Astrocyte of the spinal cord (primary cell): ENCODE measurements at places on chromosomes 7 and 10.

- no peak for DNase-seq
Measured at GRCh38 chr10:33073641-33074415, 115.8 kb upstream of the ITGB1 start.

- no peak for DNase-seq
Measured at GRCh38 chr10:69139961-69140360, 16.0 kb downstream of the VPS26A start.

DNA sequence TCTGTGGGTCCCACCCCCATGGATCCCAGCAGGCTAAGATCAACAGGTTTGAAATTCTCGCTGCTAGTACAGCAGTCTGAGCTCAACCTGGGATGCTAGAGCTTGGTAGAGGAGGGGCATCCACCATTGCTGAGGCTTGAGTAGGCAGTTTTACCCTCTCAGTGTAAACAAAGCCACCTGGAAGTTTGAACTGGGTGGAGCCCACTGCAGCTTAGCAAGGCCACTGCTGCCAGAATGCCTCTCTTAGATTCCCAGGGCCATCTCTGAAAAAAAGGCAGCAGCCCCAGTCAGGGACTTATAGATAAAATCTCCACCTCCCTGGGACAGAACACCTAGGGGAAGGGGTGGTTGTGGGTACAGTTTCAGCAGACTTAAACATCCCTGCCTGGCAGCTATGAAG, 190.0 kb upstream of the CACNA2D1 start:
- DNase-seq = no peak

GRCh38 chr10:3010334-3010733, 57.0 kb upstream of the PFKP start:
- no peak for DNase-seq

- no peak for DNase-seq
Measured at GRCh38 chr7:13839063-13839462, 150.4 kb downstream of the ETV1 start.

- no peak for DNase-seq
Measured at GRCh38 chr10:14032406-14032998, 298.2 kb downstream of the FRMD4A start.

- peak; percentile 40 for DNase-seq
Measured at GRCh38 chr7:70695795-70696083, 436.2 kb upstream of the GALNT17 start.

- DNase-seq = peak; percentile 93
Measured at GRCh38 chr7:2820508-2820934, 23.6 kb downstream of the GNA12 start.

DNA sequence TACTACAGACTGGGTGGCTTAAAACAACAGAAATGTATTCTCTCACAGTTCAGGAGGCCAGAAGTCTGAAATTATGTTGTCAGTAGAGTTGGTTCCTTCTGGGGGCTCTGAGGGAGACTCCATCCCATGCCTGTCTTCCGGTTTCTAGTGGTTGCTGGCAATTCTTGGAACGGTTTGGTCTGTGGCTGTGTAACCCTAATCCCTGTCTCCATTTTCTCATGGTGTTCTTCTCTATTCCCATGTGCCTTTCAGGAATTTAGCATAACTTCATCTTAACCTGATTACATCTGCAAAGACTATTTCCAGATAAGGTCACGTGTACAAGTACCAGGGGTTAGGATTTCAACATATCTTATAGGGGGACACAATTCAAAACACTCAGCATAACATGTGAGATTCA, 73.2 kb downstream of the FAM241B start:
- no peak for DNase-seq

DNA sequence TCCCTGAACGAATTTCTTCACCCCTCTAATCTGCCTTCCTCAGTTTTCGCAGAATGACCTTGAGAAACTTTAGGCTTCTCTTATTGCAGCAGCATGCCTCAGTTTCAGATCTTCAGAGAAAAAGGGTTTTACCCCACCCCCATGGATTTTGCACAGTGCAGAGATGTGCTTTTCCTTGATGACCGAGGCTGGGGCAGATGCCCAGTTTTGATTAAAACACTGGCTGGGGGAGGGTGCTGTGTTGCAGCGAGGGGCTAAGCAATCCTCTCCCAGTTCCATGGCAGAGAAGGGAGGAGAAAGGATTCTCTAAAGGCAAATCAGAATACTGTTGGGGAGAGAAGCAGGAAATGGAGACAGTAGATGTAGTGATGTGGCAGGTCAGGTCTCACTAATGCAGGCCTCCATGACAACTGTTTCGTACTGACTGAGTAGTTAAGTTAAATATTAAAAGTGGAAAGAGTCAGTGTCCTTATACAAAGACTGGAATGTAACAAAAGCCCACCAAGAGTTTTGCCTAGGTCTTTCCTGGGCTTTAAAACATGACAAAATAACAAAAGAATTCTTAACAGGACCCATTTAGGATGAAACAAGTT, 50.8 kb upstream of the PDZD8 start:
- DNase-seq = no peak

DNA sequence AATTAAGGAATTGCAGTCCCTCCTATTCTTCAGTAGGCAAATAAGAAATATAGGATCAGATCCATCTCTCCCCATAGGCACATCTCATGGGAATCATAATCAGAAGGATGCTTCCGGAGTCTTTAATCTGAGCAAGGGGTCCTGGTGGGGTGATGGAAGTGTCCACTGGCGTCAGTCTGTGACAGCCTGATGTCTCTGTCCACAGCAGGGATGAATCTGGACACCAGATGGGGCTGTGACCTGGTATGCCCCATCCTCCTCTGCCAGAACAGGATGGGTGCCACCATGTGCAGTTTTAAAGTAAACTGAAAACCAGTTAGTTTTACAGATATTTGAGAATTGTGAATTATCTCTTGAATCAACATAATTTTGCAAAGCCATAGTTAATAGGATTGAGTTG, 148.7 kb downstream of the C1GALT1 start:
- DNase-seq = no peak

- no peak for DNase-seq
Measured at GRCh38 chr7:924541-925231, 29.8 kb downstream of the ADAP1 start.

GRCh38 chr10:113454341-113455061, 98.4 kb upstream of the HABP2 start:
- peak; percentile 35 for DNase-seq

DNA sequence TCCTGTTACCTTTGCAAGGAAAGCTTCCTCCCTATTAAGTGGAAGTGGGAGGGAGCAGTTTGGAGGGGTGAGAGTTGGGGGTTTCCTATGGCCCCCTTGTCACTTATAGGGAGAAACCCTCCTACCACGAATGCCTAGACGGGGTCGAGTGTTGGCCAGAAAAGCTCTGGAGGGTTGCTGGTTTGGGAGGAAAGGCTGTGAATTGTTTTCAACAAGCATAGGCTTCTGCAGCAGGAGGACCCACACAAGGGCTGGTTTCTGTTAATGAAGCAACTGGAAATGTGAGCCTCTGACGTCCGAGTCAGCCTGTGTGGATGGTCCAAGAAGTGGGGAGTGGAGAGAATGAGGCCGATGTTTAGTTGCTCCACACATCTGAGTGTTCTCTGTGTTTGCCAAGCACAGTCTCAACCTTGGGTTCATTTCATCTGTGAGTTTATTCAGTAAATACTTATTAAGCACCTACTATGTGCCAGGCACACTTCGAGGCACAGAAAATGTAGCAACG, 37.3 kb upstream of the LEP start:
- no peak for DNase-seq

GRCh38 chr7:5670183-5670935, 111.1 kb downstream of the RNF216 start:
- DNase-seq = no peak

GRCh38 chr7:10237306-10237705, 736.4 kb upstream of the PHF14 start:
- DNase-seq = peak; percentile 59

- DNase-seq = no peak
Measured at GRCh38 chr10:120667276-120667675, 183.9 kb upstream of the WDR11 start.

- DNase-seq = no peak
Measured at GRCh38 chr7:29084832-29085231, 61.5 kb downstream of the CPVL start.

GRCh38 chr10:50421026-50421719, 169.9 kb upstream of the ASAH2 start:
- DNase-seq = no peak

DNA sequence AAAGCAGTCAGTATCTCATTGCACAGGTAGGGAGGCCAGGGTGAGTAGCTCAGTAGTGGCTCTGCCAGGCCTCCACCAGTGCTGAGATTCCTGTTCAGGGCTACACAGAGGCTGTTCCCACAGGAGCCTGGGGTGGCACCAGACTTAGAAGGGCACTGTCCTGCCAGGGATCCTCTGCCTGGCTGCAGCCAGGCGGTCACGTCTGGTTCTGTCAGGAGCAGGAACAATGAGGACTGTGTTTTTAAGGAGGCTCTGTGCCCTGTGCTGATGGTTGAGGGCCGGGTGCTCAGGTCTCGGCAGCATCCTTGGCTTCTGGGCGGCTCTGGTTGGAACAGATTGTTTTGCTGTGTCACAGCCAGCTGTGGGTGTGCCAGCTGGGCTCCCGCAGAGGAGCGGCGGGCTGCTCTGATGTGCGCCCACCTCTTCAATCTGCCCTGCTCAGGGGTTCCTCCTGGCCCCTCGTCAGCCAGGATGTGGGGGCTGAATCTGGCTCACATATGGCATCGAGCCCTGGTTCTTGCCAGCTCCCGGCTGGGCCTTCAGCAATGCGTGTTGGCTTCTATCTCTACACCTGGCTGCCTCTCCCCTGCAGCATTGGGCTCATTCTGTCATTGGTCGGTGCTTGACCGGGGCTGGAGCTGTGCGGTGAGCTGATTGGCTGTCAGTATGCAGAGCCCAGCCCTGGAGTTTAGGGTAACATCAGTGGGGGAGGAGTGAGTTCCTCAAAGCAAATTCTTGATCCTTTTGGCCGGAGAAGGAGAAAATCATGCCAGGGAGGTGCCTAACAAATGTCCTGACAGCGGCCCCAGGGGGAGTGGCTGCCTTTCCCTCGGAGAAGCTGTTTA, 41.2 kb downstream of the TACR2 start:
- DNase-seq = no peak

GRCh38 chr10:20004087-20004523, 187.9 kb downstream of the PLXDC2 start:
- DNase-seq = peak; percentile 78

DNA sequence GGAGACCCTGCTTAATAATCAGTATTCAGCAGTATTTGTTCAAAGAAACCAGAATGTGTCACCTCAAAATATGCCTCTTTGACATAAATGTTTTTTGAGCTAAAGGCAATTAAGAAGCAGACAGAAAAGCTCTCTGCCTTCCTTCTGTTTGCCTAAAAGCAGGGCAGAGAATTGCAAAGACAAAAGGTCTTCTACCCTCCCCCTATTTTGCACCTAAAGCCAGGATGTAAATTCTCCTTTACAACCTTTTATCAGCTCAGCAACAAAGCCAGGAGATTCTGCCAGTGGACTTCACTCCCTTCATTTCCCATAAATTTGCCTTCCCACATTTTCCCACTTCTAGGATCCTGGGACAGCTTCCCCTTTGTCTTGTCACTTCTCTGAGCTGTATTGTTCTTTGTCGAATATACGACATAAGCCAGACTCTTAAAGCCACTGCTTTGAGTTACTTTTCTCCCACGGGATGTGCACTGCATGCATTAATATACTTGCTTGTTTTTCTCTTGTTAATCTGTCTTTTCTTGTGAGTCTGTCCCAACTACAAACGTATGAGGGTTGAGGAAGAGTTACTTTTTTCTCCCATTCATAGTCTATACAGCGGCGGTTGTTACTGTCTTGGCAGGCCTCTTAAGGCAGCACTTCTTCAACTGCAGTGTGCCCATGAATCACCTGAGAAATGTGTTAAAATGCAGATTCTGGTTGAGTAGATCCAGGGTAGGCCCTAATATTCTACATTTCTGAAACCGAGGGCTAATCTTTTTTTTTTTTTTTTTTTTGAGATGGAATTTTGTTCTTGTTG, 48.2 kb downstream of the ST8SIA6 start:
- DNase-seq = no peak

GRCh38 chr10:103847909-103848468, 7.4 kb downstream of the SH3PXD2A start:
- DNase-seq = no peak

GRCh38 chr10:71391701-71392100, 5.0 kb upstream of the CDH23 start:
- DNase-seq = no peak

- no peak for DNase-seq
Measured at GRCh38 chr7:41882745-41883420, 180.0 kb upstream of the INHBA start.

DNA sequence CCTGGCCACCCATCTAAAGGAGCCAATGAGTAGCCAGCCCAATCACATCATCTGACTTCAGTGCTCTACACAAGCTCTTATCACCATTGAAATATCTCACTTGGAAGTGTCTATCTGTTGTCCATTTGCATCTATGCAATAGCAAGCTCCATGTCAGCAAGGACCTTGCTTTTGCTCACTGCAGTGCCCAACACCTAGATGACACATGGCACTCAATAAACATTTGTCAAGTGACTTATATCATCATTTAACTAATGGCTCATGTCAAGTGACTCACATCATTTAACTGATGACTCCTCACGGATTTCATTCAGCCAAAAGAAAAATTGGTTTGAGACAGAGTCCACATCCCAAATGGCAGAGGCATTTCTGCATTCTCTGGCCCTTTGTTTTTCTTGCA, 92.9 kb upstream of the ADAM12 start:
- DNase-seq = no peak

DNA sequence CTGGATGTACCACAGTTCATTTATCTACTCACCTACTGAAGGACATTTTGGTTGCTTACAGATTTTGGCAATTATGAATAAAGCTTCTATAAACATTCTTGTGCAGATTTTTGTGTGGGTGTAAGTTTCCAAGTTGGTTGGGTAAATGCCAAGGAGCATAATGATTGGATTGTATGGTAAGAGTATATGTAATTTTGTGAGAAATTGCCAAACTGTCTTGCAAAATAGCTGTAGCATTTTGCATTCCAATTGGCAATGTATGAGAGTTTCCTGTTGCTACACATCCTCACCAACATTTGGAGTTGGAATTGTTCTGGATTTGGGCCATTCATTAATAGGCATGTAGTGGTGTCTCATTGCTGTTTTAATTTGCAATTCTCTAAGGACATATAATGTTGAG, 33.9 kb upstream of the HYAL4 start:
- no peak for DNase-seq

GRCh38 chr7:69776611-69777010, 178.3 kb downstream of the AUTS2 start:
- peak; percentile 42 for DNase-seq

DNA sequence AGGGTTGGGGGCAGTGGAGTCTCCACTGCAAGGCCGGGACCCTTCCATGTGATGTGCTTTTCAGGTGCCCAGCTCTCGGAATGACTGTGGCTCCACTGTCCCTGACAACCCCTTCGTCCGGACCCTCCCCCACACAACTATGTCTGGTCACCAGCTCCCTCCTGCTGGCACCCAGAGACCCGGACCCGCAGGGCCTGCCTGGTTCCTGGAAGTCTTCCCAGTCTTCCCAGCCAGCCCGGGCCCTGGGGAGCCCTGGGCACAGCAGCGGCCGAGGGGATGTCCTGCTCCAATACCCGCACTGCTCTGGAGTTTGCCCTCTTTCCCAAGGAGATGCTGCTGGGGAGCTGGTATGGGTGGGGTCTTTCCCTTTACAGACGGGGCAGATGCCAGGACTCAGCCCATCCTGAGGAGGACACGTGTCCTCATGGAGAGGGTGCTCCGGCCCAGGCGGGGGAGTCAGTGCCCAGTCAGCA, 5.5 kb downstream of the ATP6V0E2 start:
- DNase-seq = no peak
